Activated CD4-positive, alpha-beta T cell treated with anti-CD3 and anti-CD28 coated beads, Interleukin-2, amount 10 ng/mL, durations not matched to agents 24 days and 14 days (primary cell): ENCODE measurements at places on chromosomes 6 and 20.

- DNase-seq, result no peak
Measured at GRCh38 chr20:64143018-64143801, 21.0 kb upstream of the MYT1 start.

GRCh38 chr6:30893666-30894065, 9.3 kb downstream of the DDR1 start:
- DNase-seq, result no peak

GRCh38 chr20:61528591-61528990, 276.5 kb downstream of the CDH4 start:
- no peak for DNase-seq

GRCh38 chr20:13229538-13229937, 8.5 kb downstream of the ISM1 start:
- no peak for DNase-seq

DNA sequence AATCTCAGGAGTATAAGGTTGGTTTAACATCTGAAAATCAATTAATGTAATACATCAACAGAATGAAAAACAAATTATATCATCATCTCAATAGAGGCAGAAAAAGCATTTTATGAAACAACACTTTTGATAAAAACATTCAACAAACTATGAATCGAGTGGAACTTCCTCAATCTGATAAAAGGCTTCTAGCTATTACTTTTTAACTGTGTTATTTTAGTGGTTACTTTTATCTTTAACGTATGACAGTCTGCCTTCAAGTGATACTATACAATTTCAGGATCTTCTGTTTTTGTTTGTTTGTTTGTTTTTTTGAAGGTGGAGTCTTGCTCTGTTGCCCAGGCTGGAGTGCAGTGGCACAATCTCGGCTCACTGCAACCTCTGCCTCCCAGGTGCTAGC, 73.7 kb downstream of the ZFAND3 start:
- DNase-seq, result no peak

DNA sequence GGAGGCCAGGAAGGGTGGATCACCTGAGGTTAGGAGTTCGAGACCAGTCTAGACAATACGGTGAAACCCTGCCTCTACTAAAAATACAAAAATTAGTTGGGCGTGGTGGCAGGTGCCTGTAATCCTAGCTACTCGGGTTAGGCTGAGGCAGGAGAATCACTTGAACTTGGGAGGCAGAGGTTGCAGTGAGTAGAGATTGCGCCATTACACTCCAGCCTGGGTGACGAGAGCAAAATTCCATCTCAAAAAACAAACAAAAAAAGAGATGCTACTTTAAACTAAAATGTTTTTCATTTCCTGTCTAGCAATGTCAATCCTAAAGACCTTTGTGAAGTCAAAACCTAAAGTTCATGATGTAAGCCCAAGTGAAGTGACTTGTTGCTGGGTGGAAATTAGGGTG, 12.9 kb downstream of the DSN1 start:
- DNase-seq, result no peak

- DNase-seq, result peak; percentile 86
Measured at GRCh38 chr6:27251606-27252251, 4.2 kb downstream of the PRSS16 start.

DNA sequence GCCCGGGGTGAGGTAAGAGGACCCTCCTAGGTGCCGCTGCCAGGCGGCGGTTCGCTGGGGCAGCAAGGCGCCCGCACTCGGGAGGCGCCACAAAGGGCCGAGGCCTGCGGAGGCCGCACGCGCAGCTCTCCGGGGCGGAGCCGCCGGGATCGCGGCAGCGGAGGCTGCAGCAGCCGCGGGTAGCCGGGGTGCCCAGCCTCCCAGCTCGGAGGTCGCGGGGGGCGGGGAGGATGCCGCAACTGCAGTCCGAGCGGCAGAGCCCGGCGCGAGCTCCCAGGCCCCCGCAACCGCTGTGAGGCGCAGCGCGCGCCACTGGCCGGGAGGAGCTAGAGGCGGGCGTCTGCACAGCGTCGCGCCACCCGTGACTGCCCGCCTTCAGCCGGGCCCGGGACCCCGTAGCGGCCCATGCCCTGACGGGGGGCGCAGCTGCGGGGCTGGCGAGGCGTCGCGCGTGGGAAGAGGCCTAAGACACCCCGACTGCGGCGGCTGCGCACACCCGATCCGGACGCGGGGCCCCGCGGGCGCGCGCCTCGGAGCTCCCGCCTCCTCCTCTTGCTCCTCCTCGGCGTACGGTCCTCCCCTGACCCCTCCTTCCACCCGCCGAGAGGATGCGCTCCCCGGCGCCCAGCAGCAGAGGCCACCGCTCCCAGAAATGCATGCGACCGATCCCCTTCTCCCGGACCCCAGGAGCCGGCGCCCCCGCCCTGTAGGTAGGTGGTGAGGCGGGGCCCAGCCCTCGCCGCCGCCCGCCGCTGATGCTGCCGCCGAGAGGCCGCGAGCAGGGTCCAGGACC, at the start of gene NCOA7:
NCOA7 (plus strand) TSS at position 603 of the 793 bp plus-strand sequence. CDS start 24,395 bp downstream, outside the sequence.
- DNase-seq, result peak; percentile 95

GRCh38 chr6:52230685-52231084, 13.6 kb downstream of the IL17F start:
- no peak for DNase-seq

DNA sequence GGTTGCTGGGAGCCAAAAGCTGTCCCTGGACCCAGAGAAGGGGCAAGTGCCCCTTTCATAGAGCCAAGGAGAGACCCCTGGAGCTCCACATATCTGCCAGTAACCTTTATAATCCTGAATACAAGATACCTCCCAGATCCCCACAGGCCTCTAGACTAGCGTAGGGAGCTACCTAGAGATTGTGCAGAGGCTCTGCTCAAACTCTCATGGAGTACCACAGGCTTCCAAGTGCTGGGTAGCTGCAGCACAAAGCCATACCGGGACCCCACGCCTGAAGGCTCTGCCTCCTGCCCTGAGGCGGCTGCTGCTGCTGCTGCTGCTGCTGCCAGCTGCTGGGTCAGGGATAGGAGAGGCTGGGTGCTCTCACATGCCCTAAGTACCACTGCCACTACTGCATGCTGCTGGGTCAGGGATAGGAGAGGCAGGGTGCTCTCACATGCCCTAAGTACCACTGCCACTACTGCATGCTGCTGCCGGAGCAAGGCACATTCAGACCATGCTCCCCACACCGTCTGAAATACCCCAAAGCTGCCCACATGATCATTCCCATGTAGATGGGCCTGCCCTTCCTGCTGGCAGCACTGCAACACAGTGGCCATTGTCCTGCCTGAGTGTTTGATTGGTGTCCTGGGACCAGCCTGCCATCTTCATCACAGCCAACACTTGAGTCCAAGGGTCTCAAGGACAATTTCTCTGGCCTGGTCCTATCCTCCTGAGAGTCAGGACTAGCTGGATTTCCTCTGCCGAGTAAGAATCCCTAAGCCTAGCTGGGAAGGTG, 1434.3 kb upstream of the ADGRB3 start:
- DNase-seq, result no peak

DNA sequence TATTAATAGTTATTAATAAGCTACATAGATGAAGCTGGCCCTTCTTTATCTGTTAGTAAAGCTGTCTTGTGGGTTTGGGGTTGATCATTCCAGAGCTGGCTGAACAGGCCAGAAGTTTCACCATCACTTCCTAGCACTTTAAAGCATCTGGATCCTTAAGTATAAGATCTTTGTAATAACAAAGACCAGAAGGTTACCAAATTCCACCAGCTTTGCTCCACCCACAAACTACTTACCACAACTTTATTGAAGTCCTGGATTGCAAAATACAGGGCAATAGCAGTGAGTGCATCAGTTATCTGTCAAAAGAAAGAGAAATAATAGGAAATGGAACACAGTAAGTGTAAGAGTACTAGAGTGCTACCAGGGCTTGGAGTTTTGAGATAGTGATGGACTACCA, 33.0 kb downstream of the PIGU start:
- no peak for DNase-seq

GRCh38 chr20:3045816-3046676, at the start of gene MRPS26:
TSS of gene MRPS26 (plus strand) at chr20:3046052. CDS start at chr20:3046069, 17 bp downstream.
- DNase-seq, result peak; percentile 96

GRCh38 chr20:18031050-18031449, 26.7 kb downstream of the OVOL2 start:
- DNase-seq, result no peak

- no peak for DNase-seq
Measured at GRCh38 chr6:121557146-121557940, 121.9 kb downstream of the GJA1 start.

GRCh38 chr6:119454714-119455113, 105.2 kb upstream of the MAN1A1 start:
- DNase-seq, result no peak

DNA sequence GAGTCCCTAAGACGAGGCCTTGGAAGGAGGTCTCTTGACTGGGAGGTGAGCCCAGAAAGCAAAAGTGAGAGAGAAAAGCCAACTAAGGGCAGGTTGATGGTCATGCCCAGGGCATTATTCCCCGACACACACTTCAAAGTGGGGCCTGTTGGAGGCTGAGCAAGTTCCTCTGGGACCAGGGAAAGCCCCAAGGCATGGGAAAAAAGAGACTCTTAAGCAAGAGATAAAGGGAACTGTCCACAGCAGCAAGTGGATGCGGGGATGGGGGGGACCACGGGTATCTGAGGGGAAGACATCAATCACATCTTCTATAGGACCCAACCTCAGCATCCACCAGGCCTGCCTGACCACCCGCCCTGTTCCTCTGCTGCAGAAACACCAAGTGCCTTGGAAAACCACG, 119.9 kb upstream of the MAFB start:
- DNase-seq, result no peak

GRCh38 chr20:58518896-58519593, 3.8 kb upstream of the APCDD1L start:
- no peak for DNase-seq

GRCh38 chr20:36654506-36654905, 8.5 kb upstream of the SLA2 start:
- DNase-seq, result no peak

DNA sequence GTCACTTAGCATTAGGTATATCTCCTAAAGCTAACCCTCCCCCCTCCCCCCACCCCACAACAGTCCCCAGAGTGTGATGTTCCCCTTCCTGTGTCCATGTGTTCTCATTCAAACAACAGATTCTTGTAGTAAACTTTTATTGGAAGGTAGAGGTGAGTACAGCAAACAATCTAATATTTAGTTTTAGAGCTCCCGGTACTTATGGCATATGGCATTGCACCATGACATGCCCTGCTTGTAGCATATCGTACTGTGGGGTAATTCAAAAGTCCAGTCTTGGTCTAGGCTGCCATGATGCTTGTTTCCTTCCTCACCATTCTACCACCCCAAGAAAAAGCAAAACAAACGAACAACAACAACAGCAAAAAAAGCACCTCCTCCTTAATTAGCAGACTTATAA, 289.5 kb downstream of the ZNF217 start:
- no peak for DNase-seq

DNA sequence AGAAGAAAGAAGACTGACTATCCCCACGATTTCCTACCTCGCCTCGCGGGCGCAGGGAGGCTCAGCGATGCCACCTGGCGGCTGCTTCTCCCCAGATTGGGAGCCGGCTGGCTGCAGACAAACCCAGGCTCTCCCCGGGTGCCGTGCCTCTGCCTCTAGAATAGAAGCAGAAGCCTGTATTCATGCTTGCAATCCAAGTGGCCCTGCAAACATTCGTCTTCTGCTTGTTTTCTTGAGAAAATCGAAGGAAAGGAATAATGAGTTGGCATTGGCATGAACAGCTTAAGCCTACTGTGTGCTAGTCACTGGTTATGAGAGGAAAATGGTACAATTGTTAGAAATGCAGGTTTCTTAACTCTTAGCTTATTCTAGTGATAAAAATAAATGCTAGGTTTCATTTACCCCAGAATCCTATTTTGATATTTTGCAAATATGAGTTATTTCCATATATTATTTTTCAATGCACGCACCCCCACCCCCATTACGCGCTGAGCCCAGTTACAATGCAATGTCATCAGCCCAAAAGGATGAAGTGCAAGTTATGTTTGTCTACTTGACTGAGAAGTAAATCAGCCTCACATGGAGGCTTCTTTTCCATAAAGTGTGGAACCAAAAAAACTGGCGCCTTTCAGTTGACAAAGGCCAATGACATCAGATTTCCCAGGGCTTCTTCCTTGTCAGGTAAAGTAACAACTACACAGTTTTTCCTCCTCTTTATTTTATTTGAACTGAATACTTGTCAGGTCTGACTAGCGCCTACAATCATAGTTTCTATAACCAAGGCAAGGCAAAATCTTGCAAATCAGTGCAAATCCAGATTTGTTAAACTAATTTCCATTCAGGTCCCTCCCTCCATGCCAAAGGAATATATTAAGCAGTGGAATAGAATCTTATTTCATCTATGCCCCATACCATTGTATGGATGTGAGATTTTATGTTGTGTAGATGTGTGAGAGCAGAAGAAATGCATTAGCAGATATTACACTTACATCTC, 3.9 kb upstream of the SOX4 start:
- peak; percentile 94 for DNase-seq

- no peak for DNase-seq
Measured at GRCh38 chr6:137808191-137808590, 58.9 kb upstream of the TNFAIP3 start.

DNA sequence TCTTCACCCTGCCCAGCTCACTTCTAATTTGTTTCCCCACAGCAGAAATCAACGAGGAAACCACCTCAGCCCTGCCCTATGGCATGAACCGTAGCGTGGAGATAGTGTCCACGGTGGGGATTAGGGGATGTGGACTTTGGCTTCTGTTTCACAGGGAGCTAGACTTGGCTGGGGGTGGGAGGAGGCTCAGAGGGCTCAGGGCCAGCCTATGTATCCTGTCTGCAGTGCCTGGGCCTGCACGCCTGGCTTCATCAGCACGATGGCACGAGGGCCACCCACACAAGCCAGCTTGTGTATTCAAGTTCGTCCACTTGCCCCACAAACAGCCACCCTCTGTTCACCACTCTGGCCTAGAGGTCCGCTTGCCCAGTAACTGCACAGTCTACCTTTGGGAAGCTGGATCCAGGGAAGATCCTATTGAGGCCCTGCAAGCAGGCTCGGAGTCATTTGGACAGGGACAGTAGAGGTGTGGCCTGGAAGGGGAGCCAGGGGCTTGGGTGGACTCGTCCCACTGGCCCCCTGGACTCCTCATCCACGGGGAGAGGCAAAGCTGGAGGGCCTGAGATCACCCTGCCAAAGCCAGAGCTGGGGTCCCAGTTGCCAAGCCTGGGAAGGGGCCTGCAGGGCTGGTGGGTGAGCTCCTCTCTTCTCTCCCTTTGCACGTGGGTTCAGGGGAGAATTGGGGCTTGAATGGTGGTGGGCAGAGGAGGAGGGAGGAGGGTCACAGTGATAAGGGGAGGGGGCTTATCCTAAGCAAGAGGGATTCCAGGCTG, 38.0 kb upstream of the FAM83D start:
- DNase-seq, result no peak

- DNase-seq, result no peak
Measured at GRCh38 chr20:31568773-31569162, 36.3 kb upstream of the ID1 start.
